Activated CD8-positive, alpha-beta memory T cell treated with anti-CD3 and anti-CD28 coated beads for 48 hours (primary cell): ENCODE measurements at places on chromosomes 3 and 15.

DNA sequence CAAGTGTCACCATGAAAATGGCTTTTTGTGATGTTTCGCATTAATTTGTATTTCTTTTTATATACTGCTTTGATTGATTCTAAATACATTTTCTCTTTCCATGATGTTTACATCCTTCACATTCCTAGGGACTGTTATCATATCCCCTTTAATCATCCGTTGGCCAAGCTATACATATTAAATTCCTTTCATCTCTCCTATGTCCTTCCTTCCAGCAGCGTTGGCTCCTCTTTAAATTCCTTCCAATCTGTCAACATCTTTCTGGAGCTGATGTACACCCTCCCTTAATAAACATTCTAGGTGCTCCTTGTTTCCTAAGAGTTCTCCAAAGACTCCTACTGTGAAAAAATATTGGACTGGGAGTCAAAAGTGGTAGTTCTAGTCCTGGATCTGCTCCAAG is 87.8 kb downstream of the IGF2BP2 start:
- DNase-seq: no peak

- DNase-seq: no peak
Measured at GRCh38 chr15:84398763-84399701, 163.5 kb downstream of the GOLGA6L4 start.

GRCh38 chr3:14814411-14814871 is 4.3 kb upstream of the FGD5 start:
- DNase-seq: no peak

- DNase-seq: no peak
Measured at GRCh38 chr15:98565566-98565965, 82.8 kb upstream of the IGF1R start.

DNA sequence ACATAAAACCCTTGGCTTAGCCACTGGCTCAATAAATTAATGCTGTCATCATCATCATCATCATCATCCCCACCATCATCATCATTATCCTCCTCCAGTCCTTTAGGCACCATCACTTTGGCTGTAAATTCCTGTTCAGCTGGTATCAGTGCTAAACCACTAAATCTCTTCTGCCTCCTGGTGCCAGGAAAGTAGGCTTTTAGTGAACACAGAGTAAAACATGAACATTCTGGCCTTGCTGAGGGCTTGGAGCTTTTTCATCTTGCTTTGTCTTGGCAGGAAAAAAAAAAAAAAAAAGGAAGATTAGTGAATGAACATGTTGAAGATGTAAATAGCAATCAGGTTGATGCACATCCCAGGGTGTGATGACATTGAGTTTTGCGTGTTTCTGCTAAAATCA is 67.3 kb upstream of the EIF1B start:
- DNase-seq: no peak

- DNase-seq: no peak
Measured at GRCh38 chr15:32033186-32033890, 3.0 kb downstream of the CHRNA7 start.

- no peak for DNase-seq
Measured at GRCh38 chr3:105243076-105243475, 123.6 kb upstream of the ALCAM start.
